ENCODE measurements at places on chromosomes 6 and 20. TPM values are rescaled to one million over a fixed set of nuclear protein-coding genes. Genes with fewer than 3 reads are reported as not detected.

Gene PAX1
- total RNA-seq, result not detected

Gene NRN1
- not detected for total RNA-seq

Gene NKX2-4
- not detected for total RNA-seq

Gene EPHA7
- not detected for total RNA-seq

Gene VGLL2
- not detected for total RNA-seq

Gene LZTS3
- total RNA-seq, result 20.0 TPM

Gene PACSIN1
- not detected for total RNA-seq

Gene APCDD1L
- total RNA-seq, result not detected

Gene LY6G6D
- not detected for total RNA-seq

Gene TFAP2C
- total RNA-seq, result 2.9 TPM

Gene ABHD16B
- total RNA-seq, result not detected

Gene BYSL
- 16.9 TPM for total RNA-seq

Gene C20orf173
- total RNA-seq, result not detected

Gene COL9A3
- not detected for total RNA-seq

Gene PDE7B
- total RNA-seq, result 0.53 TPM

Gene MAS1
- not detected for total RNA-seq

Gene CALHM6
- 0.64 TPM for total RNA-seq

Gene R3HDML
- not detected for total RNA-seq

Gene CD24
- total RNA-seq, result 1,344 TPM

Gene PLN
- not detected for total RNA-seq

Gene RRAGD
- 3.4 TPM for total RNA-seq

Gene COL20A1
- not detected for total RNA-seq

Gene SNAI1
- not detected for total RNA-seq

Gene TBXT
- total RNA-seq, result not detected

Gene RSPH3
- 5.5 TPM for total RNA-seq

Gene TFAP2A
- 6.3 TPM for total RNA-seq

Gene ANGPT4
- total RNA-seq, result not detected

Gene TAP1
- 27.7 TPM for total RNA-seq

Gene CST1
- not detected for total RNA-seq

Gene ACTL10
- 1.6 TPM for total RNA-seq

Gene SLC17A1
- total RNA-seq, result not detected

Gene ZC3H12D
- total RNA-seq, result under 0.01 TPM

Gene KHDC1
- total RNA-seq, result 1.7 TPM

Gene ZSCAN26
- total RNA-seq, result 8.7 TPM

Gene MOXD1
- total RNA-seq, result 1.6 TPM

Gene C4B
- 1.6 TPM for total RNA-seq

Gene AVP
- not detected for total RNA-seq

Gene BTNL2
- total RNA-seq, result 0.26 TPM

Gene OVOL2
- 27.6 TPM for total RNA-seq

Gene LST1
- not detected for total RNA-seq

Gene TRIM10
- total RNA-seq, result not detected

Gene ARHGAP40
- 1.1 TPM for total RNA-seq

Gene PRICKLE4
- 0.90 TPM for total RNA-seq

Gene STMND1
- not detected for total RNA-seq

Gene FKBP1C
- total RNA-seq, result not detected

Gene SNAP25
- total RNA-seq, result not detected

Gene SAMD5
- total RNA-seq, result 3.1 TPM
